Activated naive CD8-positive, alpha-beta T cell treated with anti-CD3 and anti-CD28 coated beads, Interleukin-2, amount 10 ng/mL, durations not matched to agents 7 days and 5 days (primary cell): ENCODE measurements at places on chromosomes 2 and 18. TPM values are rescaled to one million over a fixed set of nuclear protein-coding genes. Genes with fewer than 3 reads are reported as not detected.

DNA sequence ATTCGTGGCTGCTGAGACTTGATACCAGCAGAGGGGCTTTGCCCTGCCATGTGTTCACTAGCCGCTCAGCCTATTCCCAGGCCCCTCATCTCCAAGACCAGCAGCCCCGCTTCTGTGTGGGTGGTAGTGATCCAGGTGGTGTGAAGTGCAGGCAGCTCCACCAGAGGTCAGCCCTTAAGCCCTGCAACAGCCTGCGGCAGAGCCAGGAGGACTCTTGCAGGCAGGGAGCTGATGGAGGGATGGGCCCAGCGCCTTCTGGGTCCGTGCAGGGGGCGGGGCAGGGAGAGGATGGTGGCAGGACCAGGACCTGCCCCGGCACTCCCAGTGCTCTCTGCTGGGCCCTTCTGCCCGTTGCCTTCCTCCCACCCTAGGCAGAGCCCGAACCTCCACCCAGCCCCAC, 162.0 kb downstream of the SH3BP4 start:
- H3K4me3 ChIP-seq, result no peak overlapping the region
- DNase-seq, result no peak
- H3K27ac ChIP-seq, result no peak overlapping the region
- peaks cover 18% of the 10 kb centered on the region for H3K27me3 ChIP-seq
- no peaks in the 10 kb centered on the region for H3K4me1 ChIP-seq

DNA sequence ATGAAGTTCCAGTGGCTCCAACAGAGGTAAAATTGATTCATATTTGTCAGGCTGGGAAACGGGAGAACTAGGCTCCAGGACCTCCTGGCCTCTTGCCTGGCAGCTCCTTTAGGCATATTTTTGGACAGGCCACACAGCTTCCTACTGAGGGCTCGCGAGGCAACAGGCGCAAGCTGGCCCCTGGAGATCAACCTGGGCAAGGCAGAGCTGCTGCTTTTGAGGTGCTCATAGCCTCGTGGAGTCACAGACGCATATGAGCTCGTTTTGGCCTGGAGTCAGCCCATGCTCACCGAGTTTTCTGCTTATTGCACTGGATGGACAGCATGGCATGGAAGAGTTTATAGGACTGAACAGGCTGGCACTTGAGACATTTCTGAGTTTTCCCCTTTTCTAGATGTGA, 97.7 kb downstream of the CAPN13 start:
- H3K36me3 ChIP-seq, result no peaks in the 10 kb centered on the region
- no peak overlapping the region for H3K4me3 ChIP-seq
- H3K27ac ChIP-seq, result no peak overlapping the region
- no peaks in the 10 kb centered on the region for H3K27me3 ChIP-seq
- no peak for DNase-seq

- peaks cover 21% of the 10 kb centered on the region for H3K36me3 ChIP-seq
- no peaks in the 10 kb centered on the region for H3K4me1 ChIP-seq
- no peaks in the 10 kb centered on the region for H3K27me3 ChIP-seq
- H3K27ac ChIP-seq, result no peak overlapping the region
- no peak for DNase-seq
- H3K4me3 ChIP-seq, result no peak overlapping the region
Observed at GRCh38 chr2:238326801-238327365, 6.6 kb downstream of the TRAF3IP1 start.

- H3K36me3 ChIP-seq, result peaks cover 2% of the 10 kb centered on the region
- H3K27ac ChIP-seq, result no peak overlapping the region
- DNase-seq, result no peak
- no peak overlapping the region for H3K4me3 ChIP-seq
- H3K4me1 ChIP-seq, result peaks cover 5% of the 10 kb centered on the region
- H3K27me3 ChIP-seq, result no peaks in the 10 kb centered on the region
Observed at GRCh38 chr2:27316655-27317412, 6.1 kb downstream of the MPV17 start.

Gene TMEM17
- total RNA-seq, result not detected

Gene CCBE1
- not detected for total RNA-seq

Gene SERPINB11
- total RNA-seq, result not detected
